ENCODE measurements at places on chromosomes 2 and 18.

GRCh38 chr18:59426855-59427254 is 67.8 kb upstream of the LMAN1 start:
- DNase-seq: no peak

- no peak for DNase-seq
These were observed 48.6 kb downstream of the LINC00305 start for GRCh38 chr18:64100116-64100922.

DNA sequence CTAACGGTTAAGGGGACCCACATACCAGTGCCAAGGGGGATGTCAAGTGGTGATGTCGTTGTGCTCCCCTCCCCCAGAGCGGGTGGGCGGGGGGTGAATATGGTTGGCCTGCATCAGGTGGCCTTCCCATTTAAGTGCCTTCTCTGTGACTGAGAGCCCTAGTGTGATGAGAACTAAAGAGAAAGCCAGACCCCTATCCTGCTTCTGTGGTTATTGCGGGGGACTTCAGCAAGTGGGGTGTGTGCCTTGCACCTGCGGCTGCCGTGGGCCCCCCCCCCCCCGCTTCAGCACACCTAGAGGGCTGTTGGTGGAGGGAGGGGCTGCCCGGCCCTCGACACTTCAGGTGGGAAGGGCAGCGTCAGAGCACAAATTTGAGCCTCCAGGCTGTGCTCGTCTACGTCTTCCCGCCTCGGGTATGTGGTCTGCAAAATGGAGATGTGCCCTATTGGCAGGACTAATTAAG is 6.1 kb downstream of the CTDSP1 start:
- no peak for DNase-seq

DNA sequence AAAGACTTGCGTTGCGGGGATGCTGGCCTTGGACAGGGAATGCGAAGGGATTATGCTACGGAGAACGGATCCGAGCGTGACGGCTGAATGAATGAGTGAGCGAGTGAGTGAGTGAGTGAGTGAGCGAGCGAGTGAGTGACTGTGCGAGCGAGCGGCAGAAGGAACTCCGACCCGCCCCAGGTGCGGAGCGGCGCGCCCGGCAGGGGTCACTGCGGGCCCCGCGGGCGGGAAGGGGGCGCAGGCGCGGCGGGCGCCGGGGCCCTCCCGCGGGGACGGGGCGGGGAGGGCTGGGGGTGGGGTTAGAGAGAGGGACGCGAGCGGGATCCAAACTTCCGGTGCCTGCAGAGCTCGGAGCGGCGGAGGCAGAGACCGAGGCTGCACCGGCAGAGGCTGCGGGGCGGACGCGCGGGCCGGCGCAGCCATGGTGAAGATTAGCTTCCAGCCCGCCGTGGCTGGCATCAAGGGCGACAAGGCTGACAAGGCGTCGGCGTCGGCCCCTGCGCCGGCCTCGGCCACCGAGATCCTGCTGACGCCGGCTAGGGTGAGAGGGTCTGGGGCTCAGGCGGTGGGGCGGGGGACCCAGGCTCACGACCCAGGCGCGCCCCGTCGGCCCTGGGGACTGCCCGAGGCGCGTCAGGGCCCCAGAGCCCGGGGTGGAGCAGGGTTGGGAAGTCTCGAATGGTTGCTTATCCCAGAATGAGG is at the start of gene ITM2C:
TSS of gene ITM2C (plus strand) at position 338 of the 702 bp plus-strand sequence. CDS start at position 422, 84 bp downstream.
- DNase-seq: peak; percentile 89

GRCh38 chr2:215833531-215834162 is 179.7 kb downstream of the MREG start:
- no peak for DNase-seq

- DNase-seq: no peak
These were observed 102.9 kb upstream of the SLC8A1 start for GRCh38 chr2:40554665-40555294.

DNA sequence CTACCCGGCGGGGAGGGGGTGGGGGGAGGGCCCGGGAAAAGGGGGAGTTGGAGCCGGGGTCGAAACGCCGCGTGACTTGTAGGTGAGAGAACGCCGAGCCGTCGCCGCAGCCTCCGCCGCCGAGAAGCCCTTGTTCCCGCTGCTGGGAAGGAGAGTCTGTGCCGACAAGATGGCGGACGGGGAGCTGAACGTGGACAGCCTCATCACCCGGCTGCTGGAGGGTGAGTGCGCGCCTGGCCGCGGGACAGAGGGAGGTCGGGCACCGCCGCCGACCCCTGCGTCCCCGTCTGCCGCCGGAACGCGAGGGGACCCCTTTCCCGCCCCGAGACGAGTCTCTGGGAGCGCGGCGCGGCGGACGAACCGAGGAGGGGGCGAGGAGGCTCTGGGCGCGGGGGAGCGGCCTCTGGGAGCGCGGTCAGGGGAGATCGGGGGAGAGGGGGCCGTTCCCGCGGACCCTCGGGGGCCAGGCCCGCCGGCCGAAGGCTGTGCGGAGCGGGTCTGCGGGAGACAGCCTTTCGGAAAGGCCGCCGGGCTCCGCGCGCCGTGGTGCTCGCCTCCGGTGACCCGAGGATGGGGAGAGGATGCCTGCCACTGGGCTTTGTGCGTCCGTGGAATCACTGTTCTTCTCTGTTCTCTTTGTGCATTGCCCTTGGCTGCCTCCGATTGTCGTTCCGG is 463 bp downstream of the PPP1CB start:
- peak; percentile 24 for DNase-seq

GRCh38 chr2:113192459-113193100 is 18.8 kb downstream of the PSD4 start:
- no peak for DNase-seq

- DNase-seq: no peak
These were observed 169.4 kb downstream of the LDLRAD4 start for GRCh38 chr18:13387855-13388548.

GRCh38 chr2:143476336-143477087 is 347.3 kb downstream of the ARHGAP15 start:
- DNase-seq: no peak

- no peak for DNase-seq
These were observed 92.4 kb downstream of the RHOB start for GRCh38 chr2:20539133-20539719.

GRCh38 chr2:60520917-60521539 is 32.4 kb downstream of the BCL11A start:
- no peak for DNase-seq
